Midbrain (tissue), 1 donor: ENCODE measurements at places on chromosomes 5 and 9.

GRCh38 chr5:168015506-168015905 is 275.9 kb upstream of the WWC1 start:
- no peak for DNase-seq

DNA sequence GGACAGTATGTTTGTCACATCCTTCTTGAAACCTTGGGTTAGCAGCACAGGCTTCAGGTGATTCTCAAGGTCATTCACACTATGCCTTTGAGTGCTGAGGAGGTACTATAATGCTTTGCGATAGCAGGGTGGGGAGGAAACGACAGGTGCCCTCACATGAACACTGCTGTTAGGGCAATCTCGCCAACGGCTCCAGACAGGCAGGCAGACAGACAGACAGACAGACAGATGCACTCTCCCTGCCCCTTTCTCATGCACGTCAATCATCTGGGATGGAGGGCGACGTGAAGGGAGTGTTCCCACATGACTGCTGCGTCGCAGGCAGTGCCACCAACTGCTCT is 82.9 kb downstream of the RAPGEF1 start:
- no peak for DNase-seq

DNA sequence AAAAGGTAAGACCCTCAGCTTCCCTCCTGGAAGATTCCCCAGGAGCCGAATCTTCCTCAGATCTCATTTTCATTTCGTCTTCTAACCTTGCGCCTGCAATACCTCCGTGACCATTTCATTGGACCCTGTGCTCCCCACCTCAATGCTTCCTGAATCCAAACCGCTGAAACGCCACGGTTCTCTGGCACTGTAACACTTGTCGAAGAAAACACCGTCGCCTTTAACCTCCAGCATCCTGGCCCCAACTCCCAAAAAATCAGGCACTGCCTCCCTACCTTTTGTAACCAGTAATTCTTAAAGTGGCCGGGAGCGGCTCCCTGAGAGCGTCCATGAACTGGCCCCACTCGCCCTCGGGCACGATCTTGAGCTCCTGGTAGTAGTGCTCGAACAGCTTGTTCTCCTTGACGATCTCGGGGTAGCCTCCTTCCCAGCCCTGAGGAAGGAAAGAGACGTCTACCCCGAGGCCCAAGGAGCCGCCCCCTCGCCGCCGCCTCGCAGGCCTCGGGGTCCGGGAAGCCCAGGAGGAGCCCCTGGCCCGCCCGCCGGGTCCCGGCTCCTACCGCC is 438 bp downstream of the NSUN2 start:
- no peak for DNase-seq

DNA sequence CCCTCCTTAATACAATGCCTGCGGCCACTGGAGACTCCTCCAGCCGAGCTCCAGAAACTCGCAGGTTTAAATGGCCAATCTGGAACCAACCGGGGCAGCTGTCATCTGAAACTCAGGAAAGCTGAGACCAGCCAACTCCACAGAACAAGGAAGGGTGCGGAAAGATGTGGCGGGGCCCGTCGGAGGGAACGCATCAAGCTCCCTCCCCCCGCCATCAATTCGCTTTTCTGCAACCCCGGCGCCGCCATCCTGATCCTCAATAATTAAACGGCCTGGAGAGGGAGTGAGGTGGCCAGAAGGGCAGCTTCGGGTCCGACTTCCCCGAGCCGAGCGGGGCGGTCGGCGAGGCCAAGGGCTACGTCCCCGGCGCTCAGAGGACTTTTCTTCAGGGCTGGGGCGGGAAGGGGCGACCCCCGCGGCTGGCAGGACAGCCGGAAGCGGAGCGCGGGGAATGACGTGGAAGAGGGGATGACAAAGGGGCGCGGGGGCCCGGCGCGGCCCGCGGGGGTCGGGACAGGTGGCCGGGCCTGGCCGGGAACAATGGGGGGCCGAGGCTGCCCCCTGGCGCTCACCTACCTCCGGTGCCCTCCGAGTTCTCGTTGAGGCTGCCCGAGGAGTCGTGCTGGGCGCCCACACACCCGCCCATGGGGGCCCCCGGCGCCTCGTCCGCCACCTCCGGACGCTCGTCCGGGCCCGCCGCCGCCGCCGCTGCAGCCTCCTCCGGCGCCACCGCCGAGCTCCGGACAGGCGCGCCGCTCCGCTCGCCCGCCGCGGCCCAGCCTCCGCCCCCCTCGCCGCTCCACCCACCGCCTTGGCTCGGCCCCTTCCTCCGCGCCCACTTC is at the start of gene UBTD2:
Gene UBTD2, minus strand, starts transcription at position 745 of the 842 bp plus-strand sequence. Its CDS starts 99 bp downstream, at position 646.
- peak; percentile 83 for DNase-seq

DNA sequence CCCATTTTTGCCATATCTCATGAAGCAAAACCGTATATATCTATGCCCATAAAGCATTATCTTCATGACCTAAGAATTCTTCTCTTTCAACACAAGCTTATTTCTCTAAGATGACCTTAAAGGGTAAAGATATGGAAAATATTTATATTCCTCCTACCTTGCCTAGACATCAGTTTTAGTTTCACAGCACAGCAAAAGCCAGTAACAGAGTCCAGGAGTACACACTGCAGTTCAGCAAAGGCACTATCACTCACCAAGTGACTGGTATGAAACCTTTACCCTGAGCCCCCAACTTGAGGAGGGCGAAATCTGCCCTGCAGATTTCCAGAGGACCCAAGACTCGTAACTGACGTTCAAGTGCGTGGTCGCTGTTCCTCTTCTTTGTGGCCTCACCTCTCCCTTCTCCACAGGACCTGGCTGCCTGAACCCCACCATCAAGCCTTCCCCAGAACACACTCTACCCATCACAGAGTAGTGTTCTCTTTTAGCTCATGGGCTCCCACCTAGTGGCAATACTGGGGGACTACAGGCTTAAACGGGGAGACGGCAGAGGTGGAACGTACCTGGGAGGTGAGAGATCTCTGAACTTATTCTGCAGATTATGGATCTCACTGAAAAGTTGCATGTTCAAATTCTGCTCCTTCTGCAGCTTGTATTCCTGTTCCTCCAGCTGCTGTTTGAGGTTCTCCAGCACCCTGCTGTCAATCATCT is 141.0 kb downstream of the CDK5RAP2 start:
- no peak for DNase-seq

- DNase-seq: peak; percentile 29
These were observed 2.8 kb downstream of the DCAF12 start for GRCh38 chr9:34123682-34124081.

DNA sequence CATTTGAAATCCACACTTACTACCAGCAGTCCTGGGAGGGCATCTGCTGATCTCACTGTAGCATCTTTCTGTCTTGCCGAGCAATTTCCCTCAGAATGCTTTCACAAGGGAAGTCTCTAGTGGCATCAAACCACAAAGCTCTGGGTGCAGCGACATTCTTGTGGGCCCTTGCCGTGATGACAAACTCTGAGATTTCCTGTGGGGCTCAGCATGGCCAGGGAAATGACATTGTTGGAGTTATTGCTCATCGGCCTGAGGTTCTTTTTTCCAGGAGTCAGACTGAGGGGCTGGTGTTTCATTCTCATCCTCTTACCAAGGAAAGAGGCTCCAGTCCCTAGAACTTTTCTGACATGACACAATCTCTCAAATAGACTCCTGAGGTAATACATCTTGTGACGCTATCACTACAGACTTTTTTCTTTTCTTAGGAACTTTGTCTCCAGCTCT is 51.4 kb downstream of the PFDN1 start:
- DNase-seq: no peak

GRCh38 chr9:91034521-91034920 is 232.9 kb downstream of the SYK start:
- DNase-seq: no peak

DNA sequence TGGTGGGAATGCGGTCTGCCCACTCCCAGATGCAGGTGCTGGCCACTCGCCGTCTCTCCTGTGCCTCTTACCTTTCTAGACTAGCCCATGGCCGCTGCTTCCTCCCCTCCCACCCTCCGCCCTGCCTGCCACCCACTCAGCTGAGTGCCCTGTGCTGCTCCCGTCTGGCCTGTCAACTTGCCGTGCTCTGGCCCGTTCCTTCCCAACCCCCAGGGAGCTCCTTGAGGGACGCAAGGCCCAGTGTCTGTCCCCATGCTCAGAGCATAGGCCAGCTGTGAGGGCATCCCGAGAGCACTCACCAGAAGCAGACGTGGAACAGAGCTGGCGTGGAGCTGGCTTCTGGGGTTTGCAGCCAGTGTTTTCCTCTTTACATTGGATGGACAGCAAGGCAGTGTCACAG is 20.2 kb downstream of the HNRNPH1 start:
- no peak for DNase-seq

- DNase-seq: no peak
These were observed 22.4 kb downstream of the IFNW1 start for GRCh38 chr9:21119093-21119770.

GRCh38 chr9:33799928-33800704 is 4.8 kb downstream of the PRSS3 start:
- no peak for DNase-seq

DNA sequence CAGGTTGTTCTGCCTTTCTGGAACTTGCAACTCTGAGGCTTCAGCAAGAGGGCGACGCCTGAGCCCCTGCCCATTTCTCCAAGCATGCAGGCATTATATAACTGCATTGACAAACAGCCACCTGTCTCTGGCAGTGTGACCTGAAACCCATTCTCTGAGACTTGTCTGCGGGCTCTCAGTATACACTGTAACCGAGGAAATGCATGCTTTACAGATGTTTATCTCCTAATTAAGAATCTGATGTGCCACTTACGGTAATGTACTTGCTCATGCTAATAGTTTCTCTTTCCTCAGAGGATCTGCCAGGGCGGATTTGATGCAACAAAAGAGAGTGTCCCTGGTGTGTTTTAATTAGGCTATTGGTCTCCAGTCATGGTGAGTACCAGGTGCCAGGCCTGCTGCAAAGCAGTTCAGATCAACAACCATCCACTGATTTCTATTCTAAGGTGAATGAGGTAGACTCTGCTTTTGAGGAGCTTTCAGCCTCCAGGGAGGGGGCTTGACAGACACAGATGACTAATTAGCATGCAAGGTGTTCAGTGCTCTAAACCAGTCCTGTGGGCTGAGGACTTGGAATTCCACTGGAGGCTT is 593.7 kb upstream of the KLF4 start:
- no peak for DNase-seq

DNA sequence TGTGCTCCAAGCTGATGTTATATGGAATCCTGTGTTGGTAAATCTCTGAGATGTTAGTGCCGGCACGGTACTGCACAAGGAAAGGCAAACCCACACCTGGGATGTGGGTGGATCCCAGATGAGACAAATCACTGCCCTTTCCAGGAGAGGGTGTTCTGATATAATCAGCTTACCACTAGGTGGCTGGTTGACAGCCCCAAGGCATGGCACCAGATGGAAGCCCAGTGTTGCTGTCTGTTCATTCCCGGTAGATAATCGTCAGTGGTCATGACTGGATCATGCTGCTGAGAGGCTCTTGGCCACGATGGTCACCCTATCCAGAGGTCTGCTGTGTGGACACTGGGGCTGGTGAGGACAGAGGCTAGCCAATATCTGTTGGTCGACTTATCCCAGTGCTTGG is 184.0 kb downstream of the CACNA1B start:
- no peak for DNase-seq

DNA sequence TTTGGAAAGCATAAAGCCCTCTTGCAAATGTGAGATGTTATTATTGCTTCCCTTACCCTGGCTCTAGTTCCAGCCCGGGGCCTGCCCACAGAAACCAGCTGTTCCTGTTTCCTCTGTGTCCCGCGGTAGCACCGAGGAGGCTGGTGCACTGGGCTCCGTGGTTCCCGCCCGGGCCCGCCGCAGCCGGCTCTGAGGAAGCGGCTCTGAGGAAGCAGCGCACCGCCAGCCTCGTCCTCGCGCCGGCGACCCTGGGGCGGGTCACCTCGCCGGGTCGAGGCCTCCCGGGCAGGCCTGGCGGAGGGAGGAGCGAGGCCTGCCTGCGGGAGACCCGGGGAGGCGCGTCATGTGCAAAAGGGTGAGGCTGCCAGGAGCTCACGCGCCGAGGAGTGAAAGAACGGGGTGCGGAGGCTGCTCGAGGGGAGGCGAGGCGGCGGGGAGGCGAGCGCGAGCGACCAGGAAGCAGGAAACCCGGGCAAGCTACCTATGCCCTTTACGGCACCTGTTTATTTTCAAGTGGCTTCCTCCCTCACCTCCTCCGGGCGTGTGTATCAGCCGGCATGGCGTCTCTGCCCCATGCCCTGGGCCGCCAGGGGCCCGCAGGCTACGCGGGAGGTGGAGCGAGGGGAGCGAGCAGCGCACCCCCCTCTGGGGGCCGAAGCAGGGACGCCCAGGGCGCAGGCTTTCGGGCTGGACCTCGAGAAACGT is 61.3 kb upstream of the MEGF10 start:
- peak; percentile 62 for DNase-seq

DNA sequence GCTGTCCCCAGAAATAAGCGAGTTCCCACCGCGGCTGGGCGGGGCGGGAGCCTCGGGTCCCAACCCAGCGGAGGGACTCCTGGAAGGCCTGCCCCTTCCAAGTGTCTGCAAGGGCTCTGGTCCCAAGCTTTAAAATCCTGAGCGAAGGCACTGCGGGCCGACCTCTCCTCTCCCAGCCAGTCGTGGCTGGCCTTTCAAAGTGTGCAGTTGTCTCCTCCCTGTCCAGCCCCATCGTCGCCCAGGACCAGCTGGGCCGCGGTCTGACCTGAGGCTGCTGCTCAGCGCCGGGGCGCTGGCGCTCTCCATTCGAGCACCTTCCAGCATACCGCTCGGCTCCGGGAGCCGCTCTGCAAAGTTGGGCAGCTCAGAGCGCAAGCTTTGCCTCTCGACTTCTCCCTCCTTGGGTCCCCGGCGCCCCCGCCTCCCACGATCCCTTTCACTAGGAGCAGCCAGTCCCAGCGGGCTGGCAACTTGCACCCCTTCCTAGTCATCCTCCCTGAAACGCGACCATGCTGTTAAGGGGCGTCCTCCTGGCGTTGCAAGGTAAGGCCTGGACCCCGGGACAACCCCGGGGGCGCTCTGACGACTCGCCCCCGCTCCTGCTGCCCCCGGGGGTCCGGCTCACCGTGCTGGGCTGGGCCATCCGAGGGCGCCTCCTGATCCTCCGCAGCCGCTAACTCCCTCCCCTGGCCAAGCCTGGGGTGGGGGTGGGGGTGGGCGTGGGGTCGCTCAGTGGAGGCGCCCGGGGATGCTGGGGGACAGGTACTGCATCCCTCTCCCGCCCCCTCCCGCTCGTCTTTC is at the start of gene MAMDC2:
Gene MAMDC2, plus strand, starts transcription at position 160 of the 801 bp plus-strand sequence. Its CDS starts 350 bp downstream, at position 510.
- DNase-seq: peak; percentile 2

DNA sequence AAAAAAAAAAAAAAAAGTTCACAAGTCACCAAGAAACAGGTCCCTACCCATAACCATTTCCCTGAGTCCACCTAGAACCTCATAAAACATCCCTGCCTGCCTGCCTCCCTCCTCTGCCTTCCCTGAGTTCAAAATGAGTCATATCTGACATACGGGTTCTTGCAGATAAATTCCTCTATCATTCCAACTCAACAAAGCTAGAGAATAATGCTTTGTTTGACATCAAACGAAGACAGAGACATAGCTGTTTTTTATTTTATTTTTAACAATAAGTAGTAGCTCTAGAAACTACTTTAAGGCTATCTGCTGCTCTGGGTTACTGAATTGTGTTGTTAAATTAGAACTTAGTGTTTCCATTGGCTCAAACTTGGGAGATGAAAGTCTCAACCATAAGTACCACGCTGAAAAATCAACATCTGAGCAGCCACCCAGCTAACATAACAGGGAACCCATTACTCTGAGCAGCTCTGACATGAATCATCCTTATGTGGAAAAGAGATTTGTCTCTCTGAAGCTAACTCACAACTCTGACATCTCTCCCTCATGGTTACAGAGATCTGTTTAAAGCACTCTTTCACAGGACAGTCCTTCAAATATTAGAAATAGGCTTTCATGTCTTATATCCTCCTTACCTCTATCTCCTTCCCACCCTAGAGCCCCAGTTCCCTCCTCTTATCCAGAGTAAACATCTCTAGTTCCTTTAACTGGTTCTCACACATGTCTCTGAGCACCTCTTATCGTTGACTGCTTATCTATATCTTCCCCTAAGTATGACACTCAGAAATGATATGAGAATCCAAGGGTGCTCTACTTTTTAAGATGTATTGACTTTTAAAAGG is 12.1 kb downstream of the TMEM245 start:
- DNase-seq: no peak

- no peak for DNase-seq
These were observed 98.0 kb downstream of the NR6A1 start for GRCh38 chr9:124673063-124673462.
